ENCODE measurements at places on chromosomes 1 and 21.

DNA sequence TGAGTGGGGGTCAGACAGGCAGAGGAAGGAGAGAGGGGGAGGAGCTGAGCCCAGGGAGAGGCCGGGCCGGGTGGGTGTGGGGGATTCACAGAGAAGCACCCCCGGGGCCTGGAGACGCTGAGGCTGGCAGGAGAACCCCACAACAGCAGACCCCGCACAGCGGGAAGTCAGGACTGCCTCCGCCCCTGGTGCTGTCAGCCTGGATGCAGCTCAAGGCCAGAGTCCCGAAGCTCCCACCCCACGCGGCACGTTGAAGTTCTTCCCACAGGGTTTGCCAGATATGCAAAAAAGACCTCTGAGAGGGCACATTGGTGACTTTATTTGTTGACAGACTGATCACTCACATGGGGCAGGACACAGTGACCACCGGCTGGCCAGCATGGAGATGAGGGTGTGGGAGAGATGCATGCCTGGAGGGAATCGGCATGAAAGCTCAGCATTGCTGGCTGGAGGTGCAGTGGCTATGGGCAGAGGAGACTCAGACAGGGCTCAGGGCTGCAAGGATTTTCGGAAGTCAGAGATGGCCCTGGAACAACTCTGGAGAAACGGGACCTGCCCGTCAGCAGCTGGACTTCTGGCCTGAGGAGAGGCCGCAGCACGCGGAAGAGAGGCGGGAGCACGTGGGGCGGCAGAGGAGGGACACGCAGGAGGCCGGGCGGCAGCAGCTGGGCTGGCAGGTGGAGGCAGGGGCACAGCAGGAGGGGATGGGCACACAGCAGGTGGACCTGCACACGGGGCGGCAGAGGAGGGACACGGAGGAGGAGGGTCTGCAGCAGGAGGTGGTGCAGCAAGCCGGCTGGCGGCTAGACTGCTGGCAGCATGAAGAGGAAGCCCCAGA is 885 bp downstream of the KRTAP10-3 start:
- no peak for DNase-seq

GRCh38 chr1:111008031-111008430 is 44.3 kb upstream of the LRIF1 start:
- DNase-seq: no peak

DNA sequence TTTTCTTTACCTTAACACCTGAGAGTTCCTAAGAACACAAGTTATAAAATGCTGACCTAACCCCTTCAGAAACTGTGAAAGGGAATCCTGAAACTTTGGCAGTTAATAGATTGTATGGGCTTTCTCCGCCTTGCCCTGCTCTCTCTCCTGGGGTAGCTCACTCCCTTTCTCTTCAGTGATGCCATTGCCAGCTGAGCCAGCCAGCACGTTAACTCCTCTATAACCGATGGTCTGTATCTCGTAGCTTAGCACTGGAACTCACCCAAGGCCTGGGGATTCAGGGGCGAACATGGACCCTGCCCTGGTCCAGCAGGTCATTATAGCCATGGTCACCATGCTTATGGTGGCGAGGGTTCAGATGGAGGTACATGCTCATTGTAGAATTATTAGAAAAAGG is 40.7 kb downstream of the TRAPPC10 start:
- DNase-seq: no peak

- no peak for DNase-seq
These were observed 3.8 kb downstream of the NT5C1A start for GRCh38 chr1:39668111-39668510.

- DNase-seq: no peak
These were observed 124.4 kb upstream of the HOOK1 start for GRCh38 chr1:59690171-59690930.

DNA sequence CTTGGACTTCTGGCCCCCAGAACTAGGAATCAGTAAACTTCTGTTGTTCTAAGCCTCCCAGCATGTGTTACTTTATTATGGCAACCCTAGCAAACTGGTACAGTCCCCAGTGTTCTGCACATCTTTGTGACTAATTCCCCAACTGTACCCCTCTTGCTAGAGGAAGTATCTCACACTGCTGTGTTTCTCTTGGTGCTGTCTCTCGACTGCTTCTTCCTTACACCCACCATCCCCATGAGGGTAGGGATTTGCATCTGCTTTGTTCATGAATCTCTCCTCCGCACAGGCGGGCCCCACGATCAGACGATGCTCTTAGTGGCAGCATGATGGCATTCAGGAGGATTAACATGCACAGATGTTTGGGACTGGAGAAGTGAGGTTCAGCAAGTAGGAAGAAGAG is 46.7 kb downstream of the CLIC6 start:
- DNase-seq: no peak

DNA sequence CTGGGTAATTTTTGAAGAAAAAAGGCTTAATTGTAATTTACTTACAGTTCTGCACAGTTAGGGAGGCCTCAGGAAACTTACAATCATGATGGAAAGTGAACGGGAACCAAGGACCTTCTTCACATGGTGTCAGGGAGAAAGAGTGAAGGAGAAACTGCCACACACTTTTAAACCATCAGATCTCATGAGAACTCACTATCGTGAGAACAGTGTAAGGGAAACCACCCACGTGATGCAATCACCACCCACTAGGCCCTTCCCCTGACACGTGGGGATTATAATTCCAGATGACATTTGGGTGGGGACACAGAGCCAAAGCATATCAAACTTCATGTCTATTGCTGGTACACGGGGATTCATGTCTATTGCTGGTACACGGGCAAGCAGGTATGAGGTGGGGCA is 5.3 kb upstream of the SFT2D2 start:
- DNase-seq: no peak

DNA sequence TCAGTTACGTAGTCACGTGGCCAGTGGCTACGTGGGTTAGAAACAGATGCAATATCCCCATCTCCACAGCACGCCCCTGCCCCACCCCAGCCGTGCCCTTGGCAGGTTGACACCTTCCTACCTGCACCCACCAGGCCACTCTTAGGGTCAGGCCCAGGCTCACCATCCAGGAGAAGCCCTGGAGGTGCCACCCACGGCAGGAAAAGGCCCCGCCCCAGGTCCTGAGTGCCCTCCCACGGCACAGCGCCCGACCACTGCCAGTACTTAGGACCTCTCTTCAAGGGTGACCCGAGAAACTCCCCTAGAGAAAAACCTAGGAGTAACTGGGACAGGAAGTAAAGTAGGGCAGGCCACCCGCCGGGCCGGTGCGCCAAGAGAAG is 1.5 kb downstream of the C1orf35 start:
- DNase-seq: no peak

- no peak for DNase-seq
These were observed 25.3 kb downstream of the OPTC start for GRCh38 chr1:203519053-203519840.

- DNase-seq: no peak
These were observed 479.4 kb downstream of the OMA1 start for GRCh38 chr1:58067082-58067481.

DNA sequence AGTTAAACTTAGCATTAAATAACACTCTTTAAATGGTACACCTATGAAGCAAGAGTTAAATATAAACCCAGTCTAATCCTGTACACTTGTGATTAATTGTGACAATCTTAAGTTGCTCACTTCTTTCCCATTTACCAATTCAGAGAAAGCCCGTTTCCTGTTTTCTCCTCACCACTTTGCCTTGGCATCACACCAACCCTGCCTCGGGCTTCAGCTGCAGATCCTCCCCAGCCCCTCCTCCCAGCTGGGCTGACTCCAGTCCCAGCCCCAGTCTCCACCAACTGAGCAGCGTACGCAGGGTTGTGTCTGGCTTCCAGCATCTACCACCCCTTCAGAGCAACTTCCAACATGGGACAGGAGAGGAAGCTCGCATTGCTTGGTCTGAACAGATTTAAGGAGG is 4.1 kb downstream of the PYCR2 start:
- DNase-seq: peak; percentile 85

DNA sequence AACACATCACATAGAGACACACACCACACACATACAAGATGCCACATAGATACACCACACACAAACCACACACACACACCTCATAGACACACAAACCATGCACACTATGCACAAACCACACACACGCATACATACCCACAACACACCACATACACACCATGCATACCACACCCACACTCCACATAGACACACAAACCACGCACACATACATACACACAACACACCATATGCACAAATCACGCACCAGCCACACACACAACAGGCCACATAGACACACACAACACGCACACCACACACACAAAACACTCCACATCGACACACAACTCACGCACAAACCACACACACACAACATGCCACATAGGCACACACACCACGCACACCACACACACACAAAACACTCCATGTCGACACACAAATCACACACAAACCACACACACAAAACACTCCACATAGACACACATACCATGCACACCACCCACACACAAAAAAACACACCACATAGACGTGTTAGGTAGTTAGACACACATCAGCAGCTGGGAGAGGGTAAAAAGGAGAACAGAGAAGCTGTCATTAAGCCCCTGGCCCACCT is 49.5 kb upstream of the SLC19A1 start:
- DNase-seq: no peak

DNA sequence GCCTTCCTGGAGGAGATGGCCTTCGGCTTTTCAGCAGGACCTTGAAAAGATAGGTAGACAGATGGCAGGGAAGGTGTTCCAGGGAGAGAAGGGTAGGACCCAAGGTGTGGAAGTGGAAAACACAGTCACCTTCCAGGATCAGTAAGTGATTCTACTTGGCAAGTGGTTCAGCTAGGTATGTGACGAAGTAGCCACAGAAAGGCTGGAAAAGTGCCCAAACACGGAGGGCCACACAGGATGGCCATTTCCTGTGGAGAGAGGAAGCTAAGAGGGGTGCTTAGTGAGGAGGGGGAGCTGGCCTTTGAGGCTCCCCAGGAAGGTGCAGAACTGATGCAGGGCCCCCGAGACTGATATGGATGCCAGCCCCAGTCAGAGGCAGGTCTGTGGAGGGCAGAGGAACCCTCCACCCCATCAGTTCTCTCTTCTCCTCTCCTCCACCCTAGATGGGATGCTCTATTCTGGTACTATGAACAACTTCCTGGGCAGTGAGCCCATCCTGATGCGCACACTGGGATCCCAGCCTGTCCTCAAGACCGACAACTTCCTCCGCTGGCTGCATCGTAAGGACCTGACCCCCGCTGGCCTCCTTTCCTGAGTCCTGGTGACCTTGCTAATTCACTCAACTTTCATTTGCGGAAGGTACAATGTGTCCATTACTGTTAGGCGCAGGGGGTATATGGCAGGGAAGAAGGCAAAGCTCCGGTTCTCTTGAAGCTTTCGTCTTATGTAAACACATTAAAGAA is 6.8 kb downstream of the SEMA4A start:
- no peak for DNase-seq
